ENCODE measurements at places on chromosomes 1 and 21.

- DNase-seq = no peak
These were observed 13.3 kb downstream of the SLC6A17 start for GRCh38 chr1:110163591-110163990.

- DNase-seq = peak; percentile 32
These were observed 1.3 kb downstream of the HES3 start for GRCh38 chr1:6245086-6245868.

GRCh38 chr21:42311816-42312625, 3.2 kb downstream of the TFF3 start:
- no peak for DNase-seq

- DNase-seq = no peak
These were observed 16.3 kb upstream of the CLIC4 start for GRCh38 chr1:24728982-24729381.

DNA sequence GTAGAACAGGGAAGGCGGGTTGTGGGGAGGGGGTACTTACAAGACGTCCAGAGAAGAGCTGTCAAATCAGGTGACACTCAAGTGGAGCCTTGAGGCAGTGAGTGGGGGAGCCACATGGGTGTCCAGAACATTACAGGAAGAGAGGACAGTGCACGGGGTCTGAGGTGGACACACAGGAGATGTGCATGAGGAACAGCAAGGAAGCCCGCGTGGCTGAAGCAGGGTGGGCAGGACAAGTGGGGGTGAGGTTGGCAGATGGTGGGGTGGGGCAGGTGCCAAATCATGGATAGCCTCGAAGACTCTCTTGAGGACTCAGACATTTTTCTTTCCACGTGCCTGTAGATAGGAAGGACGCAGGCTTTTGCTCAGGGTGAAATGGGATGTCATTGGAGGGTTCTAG, 921 bp downstream of the SMPDL3B start:
- DNase-seq = no peak

DNA sequence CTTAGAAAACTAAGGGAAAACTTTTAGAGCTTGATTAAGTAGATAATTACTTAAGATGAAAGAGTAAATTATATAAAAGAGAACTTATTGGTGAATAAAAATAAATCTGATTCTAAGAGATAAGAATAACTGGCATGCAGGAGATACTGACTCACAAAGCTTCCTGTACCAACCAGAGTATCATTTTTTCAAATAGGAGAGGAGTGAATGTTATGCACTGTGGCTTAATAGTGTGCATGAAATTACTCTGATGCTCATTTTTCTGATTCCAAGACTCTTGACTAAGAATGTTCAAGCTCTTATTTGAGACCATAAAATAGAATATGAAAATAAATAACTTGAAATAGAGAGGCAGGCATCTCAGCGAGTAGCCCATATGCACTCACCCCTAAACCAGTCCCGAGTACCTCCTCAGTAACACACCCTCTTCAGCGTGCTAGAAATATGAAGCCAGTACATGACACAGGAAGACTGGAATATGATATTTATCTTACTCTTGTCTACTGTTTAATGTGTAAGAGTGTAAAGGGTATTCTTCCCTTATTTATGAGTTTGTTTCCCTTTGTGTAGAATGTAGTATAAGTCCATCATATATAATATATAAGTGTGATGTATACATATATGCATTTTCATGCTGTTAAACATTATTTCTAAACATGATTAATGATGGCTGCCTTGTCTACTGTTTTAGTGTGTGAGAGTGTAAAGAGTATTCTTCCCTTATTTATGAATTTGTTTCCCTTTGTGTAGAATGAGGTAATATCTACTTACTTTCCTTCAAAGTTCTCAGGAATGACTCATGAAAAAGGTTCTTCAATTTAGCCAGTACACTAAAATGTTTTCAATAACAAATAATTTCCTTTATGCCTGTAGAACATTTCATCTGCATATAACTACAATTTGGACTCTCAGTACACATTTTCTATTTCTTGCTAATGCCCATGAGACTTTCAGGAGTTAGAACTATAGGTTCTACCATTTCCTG, 99.2 kb upstream of the PALMD start:
- DNase-seq = no peak

- no peak for DNase-seq
These were observed 85.4 kb downstream of the PIGK start for GRCh38 chr1:77133731-77134358.

GRCh38 chr1:169692756-169693460, 18.5 kb downstream of the SELL start:
- DNase-seq = no peak

DNA sequence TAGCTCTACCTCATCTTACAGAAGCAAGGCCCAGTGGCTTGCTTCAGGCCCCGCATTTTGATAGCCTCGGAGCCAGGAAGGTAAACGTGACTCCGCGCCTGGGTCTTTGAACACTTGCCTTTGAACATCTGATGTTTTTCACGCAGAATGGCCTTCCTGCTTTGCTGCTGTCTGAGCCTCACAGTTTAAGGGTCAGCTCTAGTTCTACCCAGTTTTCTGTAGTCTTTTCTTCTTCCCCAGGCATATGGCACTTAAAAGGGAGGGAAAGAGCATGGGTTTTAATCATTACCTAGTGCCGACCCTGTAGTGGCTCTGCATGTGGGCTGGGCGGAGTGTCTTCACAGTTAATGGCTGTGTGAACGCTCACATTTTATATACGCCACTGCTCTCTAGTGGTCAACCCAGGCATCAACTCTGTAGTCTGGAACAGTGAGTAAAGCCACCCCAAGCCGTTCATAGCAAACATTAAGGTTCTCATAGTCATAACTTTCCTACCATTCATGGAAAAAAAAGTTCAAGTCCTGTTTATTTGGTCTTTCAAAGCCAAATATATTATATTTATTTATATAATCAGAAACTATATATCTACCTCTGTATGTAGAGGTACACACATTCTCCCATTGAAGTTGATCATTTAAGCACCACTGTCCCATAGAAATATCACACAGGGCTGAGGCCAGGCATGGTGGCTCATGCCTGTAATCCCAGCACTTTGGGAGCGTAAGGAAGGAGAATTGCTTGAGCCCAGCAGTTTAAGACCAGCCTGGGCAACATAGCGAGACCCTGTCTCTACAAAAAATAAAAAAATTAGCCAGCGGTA, 78.1 kb downstream of the IER5 start:
- DNase-seq = peak; percentile 49

DNA sequence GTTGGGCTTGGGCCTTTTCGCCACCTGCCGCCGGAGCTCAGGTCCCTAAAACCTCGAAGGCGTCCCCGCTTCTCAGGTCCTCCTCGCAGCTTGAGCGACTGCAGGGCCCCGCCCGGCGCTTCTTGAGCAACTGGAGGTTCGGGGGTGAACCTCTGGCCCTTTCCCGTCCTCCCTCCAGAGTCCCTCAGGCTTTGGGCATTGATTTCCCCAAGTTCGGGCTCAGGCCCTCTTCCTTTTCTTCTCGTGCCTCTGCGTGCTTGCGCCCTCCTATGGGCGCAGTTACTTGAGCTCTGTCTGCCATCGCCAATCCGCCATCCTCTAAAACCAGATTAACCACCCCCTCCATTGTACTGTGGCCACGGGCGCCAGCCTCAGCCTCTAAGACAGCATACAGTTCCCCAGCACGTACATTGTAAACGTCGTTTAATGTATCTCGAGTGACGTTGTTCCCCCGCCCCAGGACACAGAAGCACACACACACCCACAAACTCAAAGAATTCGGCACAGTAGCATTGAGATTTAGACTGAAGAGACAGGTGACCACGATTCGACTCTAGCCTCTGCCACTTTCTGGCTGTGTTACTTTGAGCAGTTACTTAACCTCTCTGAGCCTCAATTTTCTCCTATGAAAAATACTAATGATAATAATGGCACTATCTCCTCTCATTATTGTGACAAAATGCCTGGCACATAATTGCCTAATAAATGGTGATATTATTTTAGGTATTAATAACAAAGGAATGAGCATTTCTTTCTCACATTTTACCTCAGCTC, 22.6 kb downstream of the BTG2 start:
- DNase-seq = no peak

GRCh38 chr1:8026153-8026975, at the start of gene ERRFI1:
Gene ERRFI1 (minus strand): TSS chr1:8026309. CDS start chr1:8015619, 10,690 bp downstream.
- DNase-seq = peak; percentile 64

- no peak for DNase-seq
These were observed 1.0 kb downstream of the EGLN1 start for GRCh38 chr1:231420959-231421545.

DNA sequence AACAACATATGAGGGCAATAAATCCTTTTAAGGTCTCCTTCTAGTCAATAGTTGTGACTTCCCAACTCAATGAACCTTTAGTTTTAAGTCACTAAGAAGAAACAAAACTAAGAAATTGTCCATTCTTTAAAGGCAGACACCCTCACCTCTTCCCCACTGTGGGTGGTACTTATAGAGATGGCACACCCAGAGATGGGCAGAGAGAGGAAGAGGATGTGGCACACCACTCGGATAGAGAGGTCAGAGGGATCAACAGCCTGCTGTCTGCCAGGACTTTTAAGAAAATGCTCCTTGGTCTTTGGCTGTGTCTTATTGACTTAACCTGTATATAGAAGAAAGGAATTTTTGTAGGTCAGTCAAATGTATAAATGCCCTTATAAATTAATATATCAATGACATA, 45.1 kb downstream of the FASLG start:
- DNase-seq = no peak

DNA sequence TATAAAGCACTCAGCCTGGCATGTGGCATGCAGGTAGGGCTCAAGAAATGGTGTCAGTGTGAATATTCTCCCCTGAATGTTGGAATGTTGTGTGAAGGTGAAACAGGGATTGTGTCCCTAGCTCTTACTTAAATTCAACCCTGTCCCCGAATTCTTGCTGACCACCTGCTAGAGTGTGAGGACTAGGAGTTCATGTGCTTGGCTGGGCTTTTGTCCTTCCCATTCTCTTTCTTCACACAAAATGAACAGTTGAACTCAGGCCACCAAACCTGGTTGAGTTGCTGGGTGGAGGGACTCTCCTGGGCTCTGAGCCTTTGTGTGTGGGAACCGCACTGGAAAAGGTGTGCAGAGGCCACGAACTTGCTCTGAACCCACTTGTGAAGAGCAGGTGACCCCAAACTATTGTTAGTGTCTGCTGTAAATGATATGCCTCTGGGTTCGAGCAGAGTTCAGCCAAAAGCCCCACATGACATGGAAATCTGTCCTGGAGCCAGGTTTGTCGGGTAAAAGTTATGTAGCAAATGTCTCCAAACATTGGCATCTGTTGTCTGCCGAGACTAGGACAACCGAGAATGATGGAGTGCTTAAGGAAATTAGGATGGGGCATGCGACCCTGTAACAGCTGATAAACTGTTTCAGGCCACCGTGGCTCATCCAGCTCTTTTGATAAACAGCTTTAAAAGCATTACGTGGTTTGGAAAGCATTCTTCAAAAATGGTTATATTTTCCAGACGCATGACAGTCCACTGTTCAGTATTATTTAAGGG, 144.2 kb downstream of the DHRS3 start:
- no peak for DNase-seq

GRCh38 chr1:39213511-39214002, 9.1 kb downstream of the MACF1 start:
- no peak for DNase-seq

GRCh38 chr1:64472805-64473204, 2.9 kb downstream of the CACHD1 start:
- DNase-seq = no peak

GRCh38 chr1:42163536-42164503, 725 bp downstream of the GUCA2A start:
- no peak for DNase-seq

DNA sequence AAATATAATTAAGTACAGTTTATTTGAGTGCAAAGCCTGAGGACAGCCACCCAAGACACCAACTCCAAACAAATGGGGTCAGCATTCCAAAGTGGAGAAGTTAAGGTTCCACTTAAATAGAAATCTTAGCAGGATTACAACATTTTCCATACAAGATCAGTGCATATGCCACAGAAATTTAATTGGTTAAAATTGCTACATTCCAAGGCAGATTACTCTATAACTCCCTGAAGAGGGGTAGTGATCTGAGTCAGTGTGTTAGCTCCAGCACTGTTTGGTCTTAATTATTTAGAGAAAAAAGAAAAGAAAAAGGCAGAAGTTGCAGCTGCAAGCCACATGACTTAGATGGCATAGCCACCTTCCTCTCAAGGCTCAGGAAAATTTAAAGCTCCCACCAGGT, 297.5 kb downstream of the HHIPL2 start:
- DNase-seq = no peak

- DNase-seq = no peak
These were observed 13.3 kb downstream of the KAZN start for GRCh38 chr1:14611792-14612191.

DNA sequence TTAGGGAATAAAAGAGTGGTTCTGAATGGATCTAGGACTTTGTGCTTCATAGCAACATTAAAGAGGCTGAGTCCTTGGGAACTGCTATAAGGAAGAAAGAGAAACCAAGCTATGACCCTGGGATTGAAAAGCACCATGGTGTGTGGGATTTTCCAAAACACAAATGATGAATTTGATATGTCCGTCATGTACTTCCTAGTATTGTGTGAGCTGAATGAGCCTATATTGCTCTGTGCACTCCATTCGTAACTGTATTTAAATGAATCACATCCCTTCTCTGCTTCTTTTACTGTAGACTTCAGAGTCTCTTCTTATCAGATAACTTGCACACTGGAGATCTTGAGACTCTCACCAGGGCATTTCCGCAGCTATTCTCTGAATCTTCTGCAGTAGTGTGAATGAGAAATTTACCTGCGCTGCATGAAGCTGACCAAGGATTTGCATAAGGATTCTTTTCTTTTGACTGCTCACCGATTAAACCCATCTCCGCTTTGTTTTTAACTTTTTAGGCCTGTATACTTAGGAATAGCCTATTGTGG, 23.1 kb upstream of the OR10J4 start:
- DNase-seq = no peak

GRCh38 chr1:40422630-40423263, 27.5 kb upstream of the ZFP69B start:
- no peak for DNase-seq

DNA sequence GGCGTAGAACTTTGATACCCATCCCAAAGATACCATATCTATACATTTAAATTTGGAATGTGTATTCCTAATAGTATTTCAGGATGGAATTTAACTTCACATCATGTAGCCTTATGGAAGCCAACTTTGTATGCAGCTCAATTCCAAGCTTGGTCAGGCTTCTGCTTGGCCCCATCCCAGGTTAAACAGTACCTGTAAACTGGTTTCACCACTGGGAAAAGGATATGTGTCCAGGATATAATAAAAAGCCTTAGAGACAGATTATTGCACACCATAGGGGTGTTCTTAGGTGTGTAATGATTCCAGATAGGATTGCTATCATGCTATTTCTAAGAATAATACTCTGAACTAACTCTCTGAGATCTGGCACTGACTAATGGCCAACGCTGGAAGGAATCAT, 28.1 kb downstream of the ADAM30 start:
- no peak for DNase-seq

DNA sequence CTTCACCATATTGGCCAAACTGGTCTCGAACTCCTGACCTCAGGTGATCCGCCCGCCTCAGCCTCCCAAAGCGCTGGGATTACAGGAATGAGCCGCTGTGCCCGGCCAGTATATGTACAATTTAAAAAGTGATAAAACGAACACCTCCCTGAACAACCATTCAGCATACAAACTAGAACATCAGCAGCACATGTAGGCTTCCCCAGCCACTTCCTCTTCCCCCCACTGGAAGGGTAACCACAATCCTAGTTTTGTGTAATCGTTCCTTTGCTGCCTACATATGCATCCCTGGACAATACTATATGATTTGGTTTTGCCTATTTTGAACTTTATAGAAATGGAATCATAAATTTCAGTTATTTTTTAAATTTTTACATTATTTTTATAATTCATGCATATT, 60.4 kb downstream of the DESI2 start:
- no peak for DNase-seq

GRCh38 chr1:228897901-228898300, 162.6 kb downstream of the RHOU start:
- no peak for DNase-seq

GRCh38 chr1:42221952-42222606, 57.5 kb upstream of the GUCA2A start:
- DNase-seq = no peak
